Activated CD4-positive, alpha-beta T cell treated with anti-CD3 and anti-CD28 coated beads, Interleukin-2, amount 50 U/mL, for 16 hours (primary cell): ENCODE measurements at places on chromosomes 6 and 20.

DNA sequence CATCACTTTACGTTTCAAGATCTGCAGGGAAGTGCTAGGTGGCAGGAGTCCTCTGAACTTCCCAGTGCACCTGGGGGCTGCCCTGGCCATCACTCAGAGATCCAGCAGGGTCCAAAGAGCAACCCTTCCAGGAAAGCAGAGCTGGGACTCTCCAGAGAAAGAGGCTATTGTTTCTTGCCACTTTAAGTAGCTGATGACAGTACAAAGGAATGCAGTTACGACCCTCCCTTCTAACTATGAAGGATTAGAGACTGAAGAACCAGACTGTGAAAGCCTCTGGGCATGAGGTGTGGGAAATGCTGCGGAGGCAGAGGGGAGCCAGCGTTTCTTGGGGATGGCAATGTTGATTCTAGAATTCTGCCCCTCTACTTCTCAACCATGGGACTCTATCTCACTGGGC is 189.1 kb upstream of the SUPT3H start:
- DNase-seq = no peak

DNA sequence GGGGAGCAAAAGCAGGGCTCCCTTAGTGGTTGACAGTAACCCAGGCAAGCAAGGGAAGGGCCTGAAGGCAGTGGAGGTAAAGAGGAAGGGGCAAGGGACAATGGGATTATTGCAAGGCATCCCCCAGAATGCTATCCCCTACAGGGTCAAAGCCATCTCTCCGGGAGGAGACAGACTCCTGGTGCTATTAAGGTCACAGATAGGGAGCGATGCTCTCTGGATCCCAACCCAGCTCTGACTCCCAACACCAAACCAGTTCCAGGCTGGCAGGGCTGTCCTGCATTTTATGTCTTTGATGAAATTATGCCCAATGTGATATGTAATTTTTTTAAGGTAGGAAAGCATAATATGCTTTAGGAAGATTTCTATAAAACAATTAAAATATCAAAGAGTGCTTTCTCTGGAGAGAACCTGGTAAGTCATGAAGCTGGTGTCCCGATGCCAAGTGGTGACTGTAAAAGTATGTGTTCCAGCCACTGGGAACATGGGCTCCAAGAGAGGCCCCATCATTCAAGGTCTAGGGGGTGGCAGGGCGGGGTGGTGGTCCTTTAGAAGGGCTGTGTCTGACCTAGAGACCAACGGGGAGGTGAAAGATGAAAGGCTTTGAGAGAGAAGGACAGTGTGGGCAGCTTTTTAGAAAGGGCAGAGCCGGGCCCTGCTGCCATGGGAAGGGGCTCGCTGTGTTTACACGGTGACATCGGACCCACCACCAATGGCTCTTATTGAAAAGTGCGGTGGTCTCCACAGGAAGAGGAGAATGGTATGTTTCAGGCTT is 276.5 kb downstream of the CDC5L start:
- no peak for DNase-seq

DNA sequence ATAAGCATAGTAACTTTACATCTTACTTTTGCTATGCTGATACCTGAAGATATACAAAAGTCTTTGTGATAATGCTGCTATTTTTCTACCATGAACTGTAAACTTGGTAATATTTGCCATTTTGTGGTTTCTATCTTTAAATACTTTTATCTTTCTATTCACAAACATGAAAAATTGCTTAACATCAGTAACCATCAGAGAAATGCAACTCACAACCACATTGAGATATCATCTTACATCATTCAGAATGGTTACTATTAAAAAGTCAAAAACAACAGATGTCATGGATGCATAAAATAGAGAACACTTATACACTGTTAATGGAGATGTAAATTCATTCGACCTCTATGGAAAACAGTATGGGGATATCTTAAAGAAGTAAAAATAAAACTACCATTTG is 112.0 kb downstream of the TRDN start:
- no peak for DNase-seq

GRCh38 chr6:166687070-166687878 is 60.2 kb upstream of the RPS6KA2 start:
- DNase-seq = no peak

DNA sequence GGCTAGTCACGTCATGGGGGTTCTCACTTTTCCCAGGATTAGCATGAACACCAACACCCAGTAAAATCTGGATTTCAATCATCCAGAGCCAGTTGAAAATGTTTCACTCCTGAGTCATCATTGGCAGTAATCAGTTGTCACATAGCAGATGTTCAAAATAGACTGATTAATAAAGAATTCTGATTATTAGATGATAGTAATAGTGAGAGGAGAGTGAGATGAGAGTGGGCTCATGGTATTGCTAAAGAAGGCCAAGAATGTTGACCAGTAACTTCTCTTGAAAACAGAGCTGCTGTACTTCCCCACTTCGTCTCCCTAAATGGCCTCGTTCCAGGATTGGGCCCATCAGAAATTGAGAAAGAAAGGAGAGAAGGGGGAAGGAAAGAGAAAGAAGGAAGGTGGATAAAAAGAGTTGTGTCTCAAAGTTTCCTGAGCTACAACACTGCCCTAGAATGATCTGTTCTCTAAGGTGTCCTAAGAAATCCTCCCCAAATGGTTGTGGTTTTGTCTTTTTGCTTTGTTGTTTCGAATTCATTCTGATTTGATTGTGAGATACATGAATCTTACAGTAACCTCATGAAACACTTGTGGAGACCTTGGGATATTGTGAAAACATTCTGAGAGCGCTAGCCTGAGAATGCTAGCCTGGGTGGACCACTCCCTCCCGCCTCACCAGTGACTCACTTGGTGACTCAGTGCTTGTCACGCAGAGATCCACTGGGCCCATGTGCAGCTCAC is 502.2 kb upstream of the JARID2 start:
- peak; percentile 96 for DNase-seq
